ENCODE measurements at places on chromosomes 13 and 19.

GRCh38 chr13:78478183-78478582 is 125.2 kb downstream of the POU4F1 start:
- DNase-seq, result peak; percentile 9

DNA sequence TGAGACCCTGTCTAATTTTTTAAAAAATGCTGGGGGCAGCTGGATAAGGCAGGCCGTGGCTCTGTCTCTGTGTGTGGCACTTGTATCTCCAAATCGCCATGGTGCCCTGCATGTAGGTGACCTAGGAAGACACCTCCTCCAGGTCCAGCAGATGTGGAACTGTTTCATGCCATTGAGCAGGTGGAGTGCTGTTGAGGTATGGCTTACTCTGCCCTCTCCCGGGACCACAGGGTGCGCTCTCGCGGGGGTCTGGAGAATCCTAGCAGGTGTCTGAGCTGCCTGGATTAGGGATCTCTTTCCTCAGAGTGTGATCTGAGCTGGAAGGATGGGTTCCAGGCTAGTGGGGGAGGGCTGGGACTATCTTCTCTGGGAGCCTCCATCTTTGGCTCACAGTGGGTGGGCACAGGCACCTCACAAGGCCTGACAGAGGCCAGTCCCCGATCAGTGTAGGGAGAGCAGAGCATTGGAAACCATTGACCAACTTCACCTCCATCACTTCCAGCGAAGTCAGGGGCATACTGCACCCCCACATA is 67.7 kb upstream of the TM9SF2 start:
- peak; percentile 9 for DNase-seq

DNA sequence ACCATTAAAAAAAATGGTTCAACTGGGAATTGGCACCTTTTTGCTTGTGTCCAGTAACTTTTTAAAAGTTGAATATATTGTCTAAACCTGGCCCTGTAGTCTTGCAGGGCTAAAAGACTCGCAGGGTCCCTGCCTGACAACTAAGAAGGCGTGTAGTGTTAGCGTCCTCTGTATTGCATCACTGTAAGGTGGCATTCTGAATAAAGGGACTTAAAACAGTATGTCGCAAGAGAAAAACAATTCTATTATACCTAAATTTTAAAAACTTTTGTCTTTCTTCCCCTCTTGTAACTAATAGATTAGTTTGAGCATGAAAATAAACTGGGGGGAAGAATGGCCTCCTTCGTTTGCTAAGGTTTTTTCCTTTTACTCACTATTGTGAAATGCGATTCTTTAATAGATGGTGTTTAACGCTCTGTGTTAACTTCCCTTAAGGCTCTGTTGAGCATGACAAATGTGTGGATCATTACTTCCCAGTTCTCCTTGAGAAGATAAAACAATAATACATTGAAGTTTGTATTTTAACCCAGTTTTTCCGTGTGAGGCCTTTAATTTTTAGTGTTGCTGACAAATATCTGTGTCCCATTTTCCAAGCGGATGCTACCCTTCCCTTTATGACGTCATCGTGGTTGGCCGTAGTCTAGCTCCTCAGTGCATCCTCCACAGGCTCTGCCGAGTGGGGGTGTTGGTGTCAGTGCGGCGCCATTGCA is 134.6 kb downstream of the KATNAL1 start:
- no peak for DNase-seq

DNA sequence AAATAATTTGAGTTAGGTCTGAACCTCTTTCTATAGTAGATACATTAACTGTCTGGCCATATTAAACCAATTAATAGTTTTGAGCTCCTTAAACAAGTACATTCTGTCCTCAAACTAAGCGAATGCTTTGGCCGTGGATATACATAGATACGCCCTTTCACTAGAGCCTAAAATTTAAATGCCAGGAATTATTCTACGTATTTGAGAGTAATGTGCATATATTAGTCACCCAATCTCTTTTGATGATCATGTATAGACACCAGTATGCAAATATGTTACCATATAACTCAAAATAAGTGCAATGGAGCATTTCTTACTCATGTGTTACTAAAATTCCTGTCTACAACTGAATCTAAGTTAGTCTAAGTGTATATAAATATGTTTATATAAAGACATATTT is 70.4 kb downstream of the FLT1 start:
- no peak for DNase-seq

DNA sequence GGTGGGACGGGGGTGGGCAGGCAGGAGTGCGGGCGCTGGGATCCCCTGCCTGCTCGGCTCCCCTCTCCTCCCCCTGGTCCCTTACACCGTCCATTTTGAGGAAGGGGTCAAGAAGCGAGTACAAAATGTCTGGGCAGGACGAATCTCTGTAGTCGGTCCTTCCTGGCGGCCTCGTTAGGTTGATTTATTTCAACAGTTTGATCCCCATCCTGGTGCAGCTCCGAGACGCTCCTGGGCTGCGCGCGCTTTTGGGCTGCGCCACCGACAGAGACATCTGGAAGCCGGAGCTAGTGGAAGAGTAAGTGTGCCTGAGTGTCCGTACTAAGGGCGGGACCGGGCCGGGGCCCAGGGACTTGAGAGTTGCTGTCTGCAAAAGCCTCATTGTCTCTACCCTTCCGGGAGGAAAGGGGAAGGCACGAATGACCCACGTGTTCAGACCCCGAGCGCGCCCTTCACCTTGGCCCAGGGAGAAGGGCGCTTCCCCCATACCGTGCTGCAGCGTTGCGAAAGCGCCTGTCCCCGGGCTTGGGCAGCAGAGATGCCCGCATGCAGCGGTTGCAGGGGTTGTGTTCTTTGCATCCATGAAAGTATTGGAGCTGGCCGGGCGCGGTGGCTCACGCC is 1.8 kb downstream of the ZNF114 start:
- DNase-seq, result no peak

DNA sequence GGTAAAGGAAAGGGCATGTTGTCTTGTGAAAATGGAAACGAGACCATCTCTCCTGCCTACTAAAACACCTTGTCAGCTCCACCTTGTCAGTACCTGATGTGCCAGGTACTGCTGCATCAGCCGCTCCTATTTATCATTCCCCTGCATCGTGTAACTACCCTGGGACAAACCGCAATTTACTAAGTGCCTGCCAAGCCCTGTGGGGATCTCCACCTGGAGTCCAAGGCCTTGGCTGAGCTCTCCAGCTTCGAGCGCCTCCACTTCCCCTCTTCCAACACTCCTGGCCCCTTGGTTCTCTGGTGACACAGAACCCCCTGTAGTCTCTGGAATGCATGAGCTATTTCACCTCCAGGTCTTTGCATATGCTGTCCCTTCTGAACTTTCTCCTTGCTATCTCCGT is 25.9 kb upstream of the CCNP start:
- DNase-seq, result no peak

DNA sequence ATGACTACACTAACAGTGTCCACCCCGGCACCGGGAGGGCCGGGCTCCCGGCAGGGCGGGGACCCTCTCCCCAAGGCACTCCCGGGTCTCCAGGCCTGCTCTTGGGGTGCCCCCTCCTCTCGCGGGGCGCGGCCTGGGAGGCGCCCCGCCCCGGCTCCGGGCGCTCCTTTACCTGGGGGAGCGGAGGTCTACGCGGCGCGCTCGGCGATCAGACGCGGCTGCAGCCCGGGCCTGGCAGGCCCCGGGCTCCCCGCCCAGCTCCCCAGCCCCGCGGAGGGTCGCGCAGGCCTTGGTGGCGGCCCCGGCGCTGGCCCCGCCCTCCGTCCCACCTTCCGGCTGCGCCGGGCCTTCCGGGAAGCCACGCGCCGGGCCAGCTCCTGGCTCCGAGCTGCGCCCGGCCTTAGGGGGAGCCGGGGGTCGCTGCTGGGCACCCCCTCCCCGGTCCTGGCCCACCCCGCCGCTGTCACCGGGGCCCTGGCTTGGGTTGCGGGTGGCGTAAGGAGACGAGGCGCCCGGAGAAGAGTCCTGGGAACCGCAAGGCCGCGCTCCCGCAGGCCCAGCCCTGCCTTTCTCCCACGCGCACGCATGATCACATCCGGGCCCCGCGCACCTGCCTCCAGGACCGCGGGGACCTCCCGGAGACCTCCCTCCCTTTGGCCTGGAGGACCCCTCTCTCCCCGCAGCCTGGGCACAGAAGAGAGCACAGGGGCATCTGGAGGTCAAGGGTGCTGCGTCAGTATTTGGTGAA is at the start of gene C19orf12:
Gene C19orf12 (minus strand): TSS at position 309 of the 748 bp plus-strand sequence. CDS start 6,848 bp downstream, outside the sequence.
- peak; percentile 67 for DNase-seq
